ENCODE measurements at places on chromosomes 6 and 20.

DNA sequence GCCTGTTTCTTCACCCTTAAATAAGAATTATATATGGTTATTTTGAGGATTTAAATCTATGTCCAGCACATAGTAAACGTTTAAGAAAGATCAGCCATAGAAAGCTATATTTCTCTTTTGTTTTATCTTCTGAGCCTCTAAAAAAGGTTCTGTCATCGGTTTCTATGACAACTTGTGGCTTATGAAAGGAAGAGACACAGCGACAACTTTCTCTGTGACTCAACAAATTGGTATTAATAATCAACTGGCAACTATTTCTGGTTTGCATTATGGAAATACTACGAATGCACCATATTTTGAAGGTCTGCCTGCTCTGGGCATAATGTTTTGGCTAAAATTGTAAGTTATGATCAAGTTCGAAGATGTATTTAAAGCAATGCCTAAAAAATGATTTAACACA is 751.0 kb downstream of the CD109 start:
- no peak for DNase-seq

GRCh38 chr20:32036252-32036651 is 15.8 kb upstream of the HCK start:
- DNase-seq = no peak

DNA sequence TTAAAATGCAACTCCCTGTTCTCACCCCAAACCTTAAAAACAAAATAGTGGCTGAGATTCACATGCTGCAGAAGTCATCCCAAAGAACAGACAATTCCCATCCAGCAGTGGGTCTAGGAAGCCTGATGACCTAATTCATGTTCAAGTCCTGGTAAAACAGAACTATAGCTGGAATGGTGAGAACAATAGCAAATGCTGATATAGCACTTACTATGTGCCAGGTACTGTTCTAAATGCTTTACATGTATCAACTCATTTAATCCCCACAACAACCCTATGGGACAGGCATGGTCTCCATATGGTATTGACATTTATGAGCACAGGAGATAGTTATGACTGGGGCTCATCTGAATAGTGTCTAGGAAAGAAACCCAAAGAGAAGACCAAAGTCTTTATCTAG is 5.6 kb downstream of the DDO start:
- DNase-seq = no peak

- DNase-seq = no peak
Measured at GRCh38 chr6:19587238-19587942, 249.8 kb upstream of the ID4 start.

GRCh38 chr6:158772851-158773371 is 46.3 kb downstream of the EZR start:
- no peak for DNase-seq

- no peak for DNase-seq
Measured at GRCh38 chr6:164286011-164286410, 871.5 kb downstream of the QKI start.

DNA sequence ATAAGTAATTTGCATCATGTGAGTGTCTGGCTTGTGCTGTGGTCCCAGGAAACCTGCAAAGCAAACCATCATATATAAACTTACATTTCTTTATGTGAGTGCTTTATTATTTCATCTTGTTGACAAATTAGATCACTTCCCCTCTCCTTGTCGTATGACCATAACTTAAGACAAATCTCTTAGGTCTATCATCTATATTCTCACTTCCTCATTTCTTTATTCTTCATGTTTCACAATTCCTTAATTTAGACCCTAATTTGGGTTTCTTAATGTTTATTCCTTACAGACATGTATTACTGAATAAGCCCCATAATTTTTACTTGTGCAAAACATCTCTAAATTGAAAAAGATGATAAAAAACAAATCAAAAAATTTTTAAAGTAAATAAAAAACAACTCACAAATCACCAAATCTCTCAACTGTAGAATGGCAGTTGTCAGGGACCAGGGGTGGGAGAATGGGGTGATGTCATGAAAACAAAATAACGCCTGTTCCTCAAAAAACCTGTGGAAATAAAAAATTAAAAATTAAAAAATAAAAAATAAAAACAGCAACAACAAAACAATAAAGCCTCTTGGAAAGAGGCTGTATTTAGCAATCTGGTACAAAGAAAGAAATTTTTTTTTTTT is 49.5 kb upstream of the FBXO30 start:
- DNase-seq = no peak

- no peak for DNase-seq
Measured at GRCh38 chr6:75842191-75842590, 93.2 kb downstream of the MYO6 start.

DNA sequence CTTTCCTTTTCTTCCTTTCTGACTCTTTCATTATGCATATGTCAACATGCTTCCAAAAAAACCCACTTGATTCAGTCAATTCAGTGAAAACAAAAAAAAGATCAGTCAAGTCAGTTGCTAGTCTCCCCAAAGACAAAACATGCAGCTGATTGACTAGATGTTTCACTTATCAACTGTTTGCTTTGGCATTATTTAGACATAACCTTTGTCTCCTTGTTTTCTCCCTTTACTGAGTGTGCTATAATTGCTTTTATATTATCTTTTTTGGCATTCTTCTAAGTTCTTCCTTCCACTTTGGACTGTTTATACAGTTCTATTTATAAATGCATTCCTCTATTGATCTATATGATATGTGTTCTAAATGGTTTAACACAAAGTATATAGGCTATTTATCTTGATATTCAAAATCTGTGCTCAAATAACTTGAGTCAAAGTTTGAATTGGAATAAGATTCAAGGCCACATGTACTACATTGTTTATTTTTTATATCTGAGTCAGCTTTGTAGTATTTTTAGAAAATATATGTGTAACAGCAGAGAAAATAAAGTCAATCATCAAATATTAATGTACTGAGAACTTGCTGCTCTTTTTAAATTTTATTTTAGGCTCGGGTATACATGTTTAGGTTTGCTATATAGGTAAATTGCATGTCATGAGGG is 260.5 kb downstream of the CENPW start:
- no peak for DNase-seq

- DNase-seq = peak; percentile 44
Measured at GRCh38 chr20:39066471-39067242, 104.5 kb downstream of the DHX35 start.

DNA sequence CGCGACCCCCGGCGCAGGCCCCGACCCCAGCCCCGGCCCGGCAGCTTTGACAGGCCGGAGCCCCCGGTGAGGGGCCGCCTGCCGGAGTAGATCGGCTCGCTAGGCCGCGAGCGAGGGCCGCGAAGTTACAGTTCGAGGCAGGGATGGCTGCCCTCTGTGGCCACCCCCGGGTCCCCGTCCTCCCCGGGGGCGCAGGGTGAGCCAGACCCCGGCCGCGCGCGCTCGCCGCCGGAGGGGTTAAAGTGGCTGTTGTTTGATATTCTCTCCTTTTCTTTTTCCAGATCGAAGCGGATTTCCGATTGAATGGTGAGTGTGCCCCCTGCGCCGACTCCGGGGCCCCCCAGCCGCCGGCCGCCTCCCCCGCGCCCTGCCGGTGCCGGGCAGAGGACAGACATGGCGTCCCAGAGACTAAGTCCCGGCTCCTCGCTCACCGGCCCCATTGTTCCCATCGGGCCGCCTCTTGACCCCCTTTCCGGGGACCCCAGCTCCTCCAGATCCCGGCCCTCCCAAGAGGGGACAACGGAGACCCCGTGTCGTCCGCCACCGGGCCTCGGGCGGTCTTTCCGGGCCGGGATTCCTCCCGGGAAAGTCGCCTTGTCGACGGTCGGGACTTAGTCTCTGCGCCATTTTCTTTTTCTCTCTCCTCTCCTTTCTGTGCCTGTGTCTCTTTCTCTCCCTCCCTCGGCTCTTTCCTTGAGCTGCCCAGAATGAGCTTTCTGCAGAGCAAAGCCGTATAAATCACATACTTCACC is 704 bp downstream of the TOP1 start:
- no peak for DNase-seq

GRCh38 chr6:40706178-40706577 is 119.0 kb upstream of the LRFN2 start:
- no peak for DNase-seq

- no peak for DNase-seq
Measured at GRCh38 chr6:63556369-63556768, 15.9 kb upstream of the LOC128125822 start.

DNA sequence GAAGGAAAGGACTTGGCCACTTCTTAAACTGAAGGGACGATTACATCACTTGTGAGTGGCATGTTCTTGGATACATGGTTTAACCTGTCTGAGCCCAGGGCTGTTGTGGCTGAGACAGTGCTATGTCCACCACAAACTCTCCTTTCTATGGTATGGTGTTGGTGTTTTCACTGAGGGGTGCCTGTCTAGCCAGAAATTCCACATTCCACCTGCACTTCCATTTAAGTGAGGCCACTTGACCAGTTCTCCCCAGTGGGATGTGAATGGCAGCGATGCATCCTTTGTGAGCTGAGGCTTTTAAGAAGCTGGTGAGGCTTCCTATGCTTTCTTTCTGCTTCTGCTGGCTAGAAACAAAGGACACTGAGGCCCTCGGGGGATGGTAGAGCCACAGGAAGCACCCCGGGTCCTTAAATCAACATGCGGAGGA is 151.4 kb upstream of the CHD6 start:
- DNase-seq = peak; percentile 39

GRCh38 chr20:38590676-38591473 is 9.9 kb downstream of the ADIG start:
- no peak for DNase-seq

GRCh38 chr6:3409699-3410384 is 47.0 kb downstream of the SLC22A23 start:
- no peak for DNase-seq

GRCh38 chr6:22394691-22395090 is 97.9 kb upstream of the PRL start:
- no peak for DNase-seq

DNA sequence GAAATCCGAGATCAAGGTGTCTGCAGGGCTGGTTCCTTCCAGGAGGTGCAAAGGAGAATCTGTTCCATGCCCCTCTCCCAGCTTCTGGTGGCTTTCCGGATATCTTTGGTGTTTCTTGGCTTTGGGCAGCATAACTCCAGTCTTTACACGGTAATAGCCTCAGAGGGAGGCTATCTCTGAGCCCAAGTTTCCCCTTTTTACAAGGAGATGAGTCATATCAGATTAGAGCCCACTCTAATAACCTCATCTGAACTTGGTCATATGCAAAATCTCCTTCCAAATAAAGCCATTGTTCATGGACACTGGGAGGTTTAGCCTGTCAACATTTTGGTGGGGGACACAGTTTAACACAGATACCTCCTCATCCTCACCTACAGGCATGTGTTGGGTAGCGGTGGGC is 213.7 kb downstream of the ATXN1 start:
- no peak for DNase-seq

DNA sequence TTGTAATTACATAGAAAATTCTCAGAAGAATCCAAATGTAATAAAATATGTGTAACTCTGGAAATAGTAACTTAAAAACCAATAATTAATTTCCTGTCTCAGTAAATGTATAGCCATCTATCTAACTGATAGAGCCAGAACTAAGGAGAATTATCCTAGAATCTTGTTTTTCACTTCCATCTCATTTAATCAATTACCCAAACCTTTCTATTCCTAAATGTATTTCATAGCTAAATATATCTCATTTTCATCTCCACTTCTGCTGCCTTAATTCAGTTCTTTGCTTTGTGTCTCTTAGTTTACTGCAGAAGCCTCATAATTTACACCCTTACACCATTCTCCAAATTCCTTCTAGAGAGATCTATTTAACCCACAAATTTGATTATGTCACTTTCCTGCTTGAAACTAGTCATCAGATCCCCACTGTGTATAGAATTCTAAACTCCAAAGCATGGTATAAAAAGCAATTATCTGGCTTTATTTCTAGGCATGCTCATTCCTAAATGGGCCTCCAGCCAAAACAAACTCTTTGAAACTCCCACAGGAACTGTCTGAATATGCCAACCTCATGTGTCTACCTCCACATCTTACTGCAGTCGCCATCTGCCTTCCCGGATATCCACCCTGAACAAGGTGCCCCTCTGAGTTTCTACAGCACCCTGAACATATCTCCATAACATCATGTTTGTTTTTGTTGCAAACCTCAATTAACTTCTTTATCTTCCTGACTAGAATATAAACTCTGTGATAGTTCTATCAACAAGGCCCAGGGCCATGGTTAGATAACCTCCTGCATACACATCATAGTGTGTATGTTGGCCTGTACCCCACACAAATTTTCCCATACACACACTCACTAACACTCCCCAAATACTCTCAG is 70.5 kb upstream of the ADTRP start:
- DNase-seq = no peak

DNA sequence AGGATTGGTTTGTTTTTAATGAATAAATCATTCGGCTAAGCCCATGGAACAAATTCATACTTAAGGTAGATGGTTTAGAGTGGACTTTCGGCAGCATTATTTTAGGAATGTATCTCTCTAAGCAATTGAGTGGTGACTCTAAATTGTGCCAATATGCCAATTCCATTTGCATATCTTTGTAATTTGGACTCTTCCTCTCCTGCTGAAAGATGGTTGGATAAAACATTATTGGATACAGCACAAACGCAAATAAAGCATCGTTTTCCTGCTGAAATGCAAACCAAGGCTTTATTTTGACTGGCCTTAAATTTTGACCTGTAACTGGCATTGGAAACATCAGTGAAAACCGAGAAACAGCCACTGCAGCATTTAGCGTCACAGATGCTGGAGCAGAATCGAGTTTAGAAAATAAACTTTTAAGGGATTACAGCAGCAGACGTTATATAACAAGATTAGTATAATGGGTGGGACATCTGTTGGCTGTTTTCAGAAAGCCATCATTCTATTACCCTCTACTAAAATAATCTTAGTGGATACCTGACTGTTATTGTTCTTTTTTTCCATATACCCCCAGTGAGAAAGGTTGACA is 726.0 kb downstream of the KIF16B start:
- DNase-seq = no peak

GRCh38 chr6:141510803-141511202 is 621.9 kb upstream of the GJE1 start:
- no peak for DNase-seq

- no peak for DNase-seq
Measured at GRCh38 chr6:69795469-69796072, 1.2 kb downstream of the LMBRD1 start.

- DNase-seq = no peak
Measured at GRCh38 chr6:142887517-142887916, 57.5 kb downstream of the HIVEP2 start.

DNA sequence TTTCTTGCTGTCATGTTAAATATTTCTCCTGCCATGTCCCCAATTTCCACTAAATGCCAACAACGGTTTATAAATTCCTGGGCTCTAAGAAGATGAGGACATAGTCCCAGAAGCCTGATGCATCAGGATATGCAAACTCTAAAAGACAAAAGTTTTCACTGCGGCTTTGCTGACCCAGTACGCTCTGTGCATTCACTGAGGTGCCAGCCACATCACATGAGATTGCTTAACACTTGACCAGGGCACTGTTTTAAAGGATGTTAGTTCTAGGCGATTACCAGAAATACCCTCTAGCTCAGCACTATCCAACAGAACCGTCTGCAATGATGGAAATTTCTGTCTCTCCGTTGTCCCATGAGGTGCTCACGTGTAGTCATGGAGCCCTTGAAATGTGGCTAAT is 19.9 kb upstream of the ADTRP start:
- no peak for DNase-seq

Measured in H1 (cell line).